ENCODE measurements at places on chromosomes 2 and 18.

DNA sequence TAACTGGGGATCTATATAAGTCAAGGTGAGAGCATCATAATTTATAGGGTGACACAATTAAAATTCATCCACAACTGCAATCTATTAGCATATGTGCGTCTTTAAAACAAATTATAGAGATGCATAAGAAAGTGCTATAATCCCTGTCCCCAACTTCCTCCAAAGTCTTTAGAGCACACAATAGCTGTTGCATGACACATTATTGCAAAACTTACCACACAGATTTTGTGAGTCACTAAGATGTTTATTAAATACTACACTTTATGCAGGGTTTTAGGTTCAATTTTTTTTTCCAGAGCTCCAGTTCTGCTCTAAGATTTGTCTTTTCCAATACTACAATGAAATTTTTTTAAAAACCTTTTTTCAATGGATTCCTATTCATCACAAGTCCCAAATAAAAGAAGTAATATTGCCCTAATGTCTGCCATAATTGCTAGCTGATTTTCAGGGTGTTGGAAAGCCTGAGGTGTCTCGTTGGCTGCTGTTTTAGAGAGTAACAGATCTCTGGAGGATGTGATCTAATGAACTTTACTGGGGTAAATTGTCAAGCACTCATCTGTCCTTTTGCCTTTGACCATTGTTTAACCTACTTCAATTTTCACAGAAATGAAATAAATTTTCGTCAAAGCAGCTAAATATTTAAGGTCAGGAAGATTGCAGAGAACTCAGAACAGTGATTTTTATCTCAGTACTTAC is 250.5 kb upstream of the NETO1 start:
- DNase-seq, result no peak

DNA sequence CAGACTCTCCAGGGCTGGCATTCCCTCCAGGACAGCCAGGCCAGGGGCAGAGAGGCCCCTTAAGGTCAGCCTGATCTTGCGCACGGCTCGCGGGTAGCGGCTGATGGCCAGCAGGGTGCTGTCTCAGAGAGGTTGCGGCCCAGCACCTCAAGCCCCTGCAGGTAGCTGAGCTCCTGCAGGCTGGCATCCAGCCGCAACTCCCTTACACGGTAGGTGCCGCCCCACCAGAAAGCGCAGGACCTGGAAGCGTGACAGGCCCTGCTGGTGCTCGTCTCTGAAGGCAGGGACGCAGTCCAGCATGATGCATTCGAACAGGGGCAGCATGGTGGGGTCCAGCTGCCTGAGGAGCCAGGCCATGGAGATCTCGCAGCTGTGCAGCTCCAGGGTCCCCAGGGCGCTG is 38.9 kb downstream of the C1D start:
- no peak for DNase-seq

DNA sequence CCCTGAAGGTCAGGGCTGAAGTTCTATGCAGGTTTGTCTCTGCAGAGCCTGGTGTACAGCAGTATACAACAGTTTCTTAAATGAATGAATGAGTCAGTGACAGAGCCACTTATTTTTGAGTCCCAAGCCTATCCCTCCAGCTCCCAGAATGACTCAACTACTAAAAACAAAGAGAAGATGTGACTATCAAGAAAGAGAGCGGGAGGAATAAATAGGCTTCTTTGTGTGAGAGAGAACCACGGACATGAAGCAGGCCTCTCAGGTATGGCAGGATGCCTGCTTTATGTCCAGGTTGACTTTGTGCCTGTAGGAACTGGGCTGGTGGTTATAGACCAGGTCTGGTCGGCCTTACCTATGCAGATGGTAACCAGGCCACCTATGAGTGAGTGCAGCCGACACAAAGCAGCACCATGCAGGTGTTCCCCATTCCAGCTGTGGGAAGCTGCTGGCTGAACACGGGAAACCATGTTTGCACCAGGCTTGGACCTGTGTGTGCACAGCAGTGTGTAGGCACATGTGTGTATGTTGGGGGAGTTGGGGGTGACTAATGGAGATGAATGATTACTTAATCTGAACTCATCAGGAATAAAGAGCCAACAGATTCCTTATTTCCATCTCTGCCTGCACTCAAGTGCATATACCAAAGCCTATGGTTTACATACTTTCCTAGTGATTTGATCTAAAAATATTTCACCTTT is 171.0 kb downstream of the OSR1 start:
- DNase-seq, result no peak

DNA sequence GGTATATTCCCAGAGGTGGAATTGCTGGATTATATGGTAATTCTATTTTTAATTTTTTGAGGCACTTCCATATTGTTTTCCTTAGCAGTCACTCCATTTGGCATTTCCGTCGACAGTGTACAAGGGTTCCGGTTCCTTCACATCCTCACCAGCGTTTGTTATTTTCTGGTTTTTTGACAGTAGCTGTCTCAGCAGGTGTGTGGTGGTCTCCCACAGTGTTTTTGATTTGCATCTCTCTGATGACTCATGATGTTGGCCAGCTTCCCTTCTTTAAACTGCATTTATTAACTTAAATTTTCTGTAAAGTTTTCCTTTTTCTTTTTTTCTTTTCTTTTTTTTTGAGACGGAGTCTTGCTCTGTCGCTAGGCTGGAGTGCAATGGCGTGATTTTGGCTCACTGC is 19.7 kb downstream of the SH3BP4 start:
- no peak for DNase-seq

- no peak for DNase-seq
Measured at GRCh38 chr18:63606526-63606925, 19.4 kb downstream of the SERPINB13 start.
